Colonic mucosa (tissue), 4 donors: ENCODE measurements at places on chromosomes 11 and 22. TPM values are rescaled to one million over a fixed set of nuclear protein-coding genes. Genes with fewer than 3 reads are reported as not detected.

SPA17 gene
- 8.4 TPM for total RNA-seq

DNA sequence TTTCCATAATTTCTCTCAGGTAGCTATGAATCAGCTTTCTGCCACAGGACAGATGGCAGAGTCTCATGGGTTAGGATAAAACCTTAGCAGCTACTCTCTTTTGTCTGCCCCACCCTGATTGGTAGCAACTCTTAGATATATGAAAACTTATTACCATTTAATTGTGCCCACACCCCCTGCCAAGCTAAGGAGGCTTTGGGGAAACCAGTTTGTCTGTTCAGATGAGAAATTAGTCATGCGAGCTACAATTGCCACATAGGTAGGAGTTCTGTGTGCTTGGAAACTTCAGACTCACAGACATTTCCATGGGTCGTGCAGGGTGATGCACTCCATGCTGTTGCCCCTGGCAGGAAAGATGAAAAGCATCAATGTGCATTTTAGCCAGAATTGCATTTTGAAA, 39.9 kb downstream of the CD44 start:
- no peak for DNase-seq

RIMBP3B gene
- 0.11 TPM for total RNA-seq

DNA sequence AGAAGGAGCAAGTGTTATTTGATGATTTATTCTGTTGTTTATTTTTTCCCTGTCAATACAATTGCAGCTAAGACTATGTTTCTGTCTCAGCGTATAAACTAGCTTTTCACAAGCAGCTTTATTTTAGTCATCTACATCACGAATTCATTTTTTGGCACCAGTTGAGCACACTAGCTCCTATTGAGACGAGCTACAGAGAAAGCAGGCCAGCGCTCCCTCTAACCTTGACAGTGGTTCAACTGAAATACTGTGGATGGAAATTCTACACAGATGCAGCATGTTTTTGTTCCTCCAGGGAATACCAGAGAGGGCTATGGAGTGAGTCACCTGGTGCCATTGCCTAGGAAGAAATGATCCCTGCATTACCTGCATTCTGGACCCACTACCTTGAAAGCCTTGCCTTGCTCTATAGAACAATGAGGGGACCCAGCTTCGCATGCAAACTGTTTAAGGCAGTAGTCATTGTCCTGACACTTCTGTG, 108.2 kb upstream of the ARHGAP42 start:
- no peak for DNase-seq

DNA sequence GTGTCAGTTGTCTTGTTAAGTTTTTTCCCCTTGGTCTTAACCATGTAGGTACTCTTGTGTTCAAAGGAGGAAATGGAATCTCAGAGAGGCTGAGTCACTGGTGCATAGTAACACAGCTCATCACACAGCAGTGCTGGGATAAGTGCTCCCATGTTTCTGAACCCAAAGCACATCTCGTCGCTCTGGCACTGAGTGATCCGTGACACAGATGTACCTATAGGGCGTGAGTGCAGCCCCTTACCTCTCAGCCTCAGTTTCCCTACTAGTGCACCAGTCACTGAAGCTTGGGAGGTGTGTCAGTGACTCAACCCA, 234.0 kb downstream of the ST3GAL4 start:
- DNase-seq = no peak

ABTB2 gene
- 11.1 TPM for total RNA-seq

DNA sequence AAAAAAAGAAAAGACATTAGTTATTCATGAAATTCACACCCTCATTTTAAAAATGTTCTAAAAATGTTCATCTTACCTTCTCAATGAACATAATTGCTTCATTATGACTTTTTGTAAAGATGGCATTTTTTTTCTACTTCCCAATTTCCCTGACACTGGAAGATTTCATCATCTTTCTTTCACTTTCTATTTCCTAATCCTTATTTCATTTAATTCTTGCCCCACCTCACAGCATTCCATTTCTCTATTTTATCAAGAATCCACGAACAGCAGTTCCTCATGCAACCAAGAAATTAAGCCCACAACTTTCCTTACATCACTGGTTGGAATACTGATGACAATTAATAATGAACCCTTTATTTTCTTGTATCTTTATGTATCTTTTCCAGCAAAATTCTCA, 1.9 kb downstream of the PATL1 start:
- DNase-seq = no peak

APOA4 gene
- not detected for total RNA-seq

EIF4ENIF1 gene
- 25.2 TPM for total RNA-seq

OR5P2 gene
- not detected for total RNA-seq

SLC37A2 gene
- total RNA-seq = 5.1 TPM

RPL27A gene
- total RNA-seq = 1,045 TPM

- no peak for DNase-seq
Measured at GRCh38 chr22:34010259-34010658, 90.0 kb upstream of the LARGE1 start.

- no peak for DNase-seq
Measured at GRCh38 chr11:44987506-44987905, 36.8 kb upstream of the TP53I11 start.

- no peak for DNase-seq
Measured at GRCh38 chr22:41757502-41757901, 43.0 kb upstream of the CCDC134 start.

DNA sequence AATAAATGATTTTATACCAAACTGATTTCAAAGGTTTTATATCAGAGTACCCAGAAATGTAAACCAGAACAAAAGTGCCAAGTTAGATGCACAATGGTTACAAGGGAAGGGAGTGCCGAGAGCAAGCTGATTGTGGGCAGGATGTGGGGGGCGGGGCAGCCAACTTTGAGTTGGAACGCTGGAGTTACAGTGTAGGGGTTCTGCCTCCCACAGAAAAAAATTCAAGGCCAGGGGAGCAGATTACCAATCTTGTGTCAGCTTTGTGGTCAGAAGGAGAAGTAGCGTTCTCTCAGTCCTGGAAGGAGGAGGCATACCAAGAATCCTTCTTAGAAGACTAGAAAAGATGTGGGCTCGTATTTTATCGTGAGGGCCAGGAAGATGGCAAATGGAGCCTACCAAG, 15.9 kb upstream of the POU2AF2 start:
- no peak for DNase-seq

DNA sequence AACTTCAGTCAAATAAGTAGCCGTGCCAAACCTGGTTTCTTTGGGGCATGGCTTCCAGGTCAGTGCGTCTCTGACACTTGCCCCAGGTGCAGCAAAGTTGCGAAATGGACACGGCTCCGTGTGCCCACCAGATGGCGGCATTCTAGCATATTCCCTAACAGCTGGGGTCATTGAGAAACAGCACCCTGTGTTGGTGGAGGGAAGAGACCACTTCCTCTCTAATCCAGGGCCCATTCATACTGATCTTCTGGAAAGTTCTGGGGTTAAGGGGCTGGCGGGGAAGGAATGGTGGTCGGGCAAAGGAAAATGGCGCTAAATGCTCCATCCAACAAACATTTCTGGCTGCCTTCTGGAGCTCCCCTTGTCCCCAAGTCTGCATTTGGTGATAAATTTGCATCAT, 141.2 kb upstream of the TIMP3 start:
- peak; percentile 74 for DNase-seq

HBG1 gene
- not detected for total RNA-seq

DNA sequence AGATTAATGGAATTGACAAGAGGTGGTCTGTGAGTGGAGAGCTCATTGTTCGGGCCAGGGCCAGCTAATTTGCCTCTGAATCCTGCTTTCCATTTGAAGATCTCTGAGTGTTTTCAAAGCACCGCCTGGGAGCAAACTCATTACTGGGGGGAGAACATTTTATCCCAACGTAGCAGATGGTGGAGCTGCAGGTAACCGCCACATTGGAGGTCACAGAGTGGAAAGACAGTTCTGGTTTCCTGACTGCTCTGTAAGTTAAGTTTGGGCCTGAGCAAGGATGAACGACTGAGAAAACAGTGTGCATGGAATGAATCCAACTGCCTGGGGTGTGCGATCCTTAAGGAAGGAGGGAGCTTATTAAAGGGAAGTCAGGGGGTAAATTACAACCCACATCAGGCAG, 30.5 kb downstream of the LMO2 start:
- no peak for DNase-seq

DNA sequence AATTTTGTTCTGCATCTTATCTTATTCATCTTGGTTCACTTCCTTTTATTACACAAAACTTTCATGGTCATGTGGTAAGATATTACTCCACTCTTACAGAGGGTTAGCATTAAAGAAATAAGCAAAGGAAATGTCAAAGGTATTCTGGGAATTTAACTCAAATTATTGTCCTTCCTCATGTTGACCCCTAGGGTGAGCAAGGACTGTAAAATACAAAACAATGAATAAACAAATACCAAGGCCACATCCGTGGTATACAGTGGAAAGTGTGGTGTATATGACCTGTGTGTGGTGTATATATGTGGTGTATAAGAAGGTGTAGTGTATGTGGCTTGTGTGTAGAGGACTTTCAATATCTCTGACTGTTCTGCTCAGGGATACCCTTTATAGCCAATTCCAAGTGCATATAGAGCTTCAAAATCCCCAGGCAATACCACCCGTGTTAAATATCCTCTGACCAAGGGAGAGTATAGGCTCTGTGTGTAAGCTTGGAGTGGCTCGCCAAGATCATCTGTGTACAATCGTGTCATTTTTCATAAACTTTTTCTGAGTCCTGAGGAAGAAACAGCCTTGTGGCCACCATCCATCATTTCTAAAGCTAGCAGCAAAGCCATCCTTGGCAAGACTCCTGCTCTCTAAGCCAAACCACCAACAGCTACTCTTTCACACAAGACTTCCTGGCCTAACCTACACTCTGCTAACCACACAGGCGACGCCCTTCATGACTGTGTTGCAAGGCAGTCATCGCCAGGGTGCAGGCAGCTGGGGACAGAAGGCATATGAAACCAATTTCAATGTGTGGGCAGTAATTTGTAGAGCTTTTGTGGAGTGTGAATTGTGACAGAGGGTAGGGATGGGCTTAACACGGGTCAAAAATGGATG, 548.0 kb downstream of the ETS1 start:
- peak; percentile 45 for DNase-seq

DNA sequence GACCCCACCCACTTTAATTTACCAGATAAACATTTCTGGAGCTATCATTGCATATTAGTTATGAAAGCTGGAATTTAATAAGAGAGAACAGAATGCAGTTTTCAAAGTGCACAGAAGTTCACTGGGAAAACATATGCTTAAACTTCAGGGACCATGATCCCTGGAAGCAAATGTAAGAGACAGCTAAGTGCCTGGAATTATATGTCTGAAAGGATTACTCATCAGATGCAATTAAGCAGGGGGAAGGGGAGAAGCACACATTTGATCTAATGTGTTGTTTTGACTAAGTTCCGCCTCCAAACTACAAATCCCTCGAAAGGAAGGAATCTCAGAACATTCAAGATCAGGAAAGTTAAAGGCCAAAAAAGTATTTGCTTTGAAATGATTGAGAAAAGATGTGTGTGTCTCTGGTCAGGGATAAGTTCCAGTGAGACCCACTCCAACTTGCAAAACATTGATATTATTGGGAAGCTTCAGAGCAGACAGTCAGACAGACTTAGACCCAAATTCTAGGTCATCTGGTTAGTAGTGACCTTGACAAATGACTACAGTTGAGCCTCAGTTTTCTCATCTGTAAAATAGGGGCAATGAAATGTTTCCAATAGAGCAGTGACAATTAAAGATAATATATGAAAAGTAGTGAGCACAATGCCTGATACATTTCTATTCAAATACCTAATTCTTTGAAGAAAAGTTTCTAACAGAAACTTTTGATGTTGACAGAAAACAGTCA, 147.6 kb downstream of the ME3 start:
- no peak for DNase-seq

DNA sequence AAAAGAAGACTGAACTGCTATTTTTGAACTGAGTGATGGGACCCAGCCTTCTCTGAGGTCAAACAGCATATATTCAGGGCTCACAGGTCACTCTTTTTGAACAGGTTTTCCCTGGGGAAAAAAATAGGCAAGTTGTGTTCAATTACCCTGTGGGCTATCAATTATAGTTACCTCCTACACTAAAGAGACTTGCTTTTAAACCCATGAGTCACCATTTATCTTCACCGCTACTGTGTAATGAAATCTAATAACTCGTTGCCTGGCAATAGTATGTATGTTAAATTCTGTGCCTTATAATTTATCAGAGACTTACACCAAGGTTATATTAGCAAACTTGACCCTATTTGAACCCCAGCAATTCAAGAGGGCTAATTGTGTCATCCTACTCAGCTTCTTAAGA, 98.5 kb downstream of the CYP2R1 start:
- DNase-seq = no peak

DNA sequence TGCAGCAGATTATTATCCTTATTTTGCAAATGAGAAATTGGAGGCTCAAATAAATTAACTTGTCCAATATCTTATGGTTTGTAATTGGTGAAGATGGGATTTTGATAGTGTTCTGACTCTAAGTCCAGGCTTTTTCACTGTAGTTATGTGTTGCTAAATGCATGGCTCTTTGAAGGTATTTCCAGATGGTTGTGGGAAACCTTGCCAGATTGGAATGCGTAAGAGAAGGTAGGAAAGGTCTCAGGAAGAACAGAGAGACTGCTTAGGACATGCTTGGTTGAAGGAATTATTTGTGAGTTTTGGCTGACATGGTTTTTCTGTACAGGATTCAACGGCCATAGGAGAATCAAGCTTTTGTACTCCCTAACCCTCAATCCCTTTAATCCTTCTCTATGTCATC, 108.6 kb downstream of the STIM1 start:
- no peak for DNase-seq

GRCh38 chr11:80320226-80320625, 879.4 kb upstream of the TENM4 start:
- no peak for DNase-seq

TAF1D gene
- total RNA-seq = 100 TPM

MPZL2 gene
- 58.8 TPM for total RNA-seq

GRCh38 chr11:93526346-93526633, 16.9 kb downstream of the SMCO4 start:
- no peak for DNase-seq

FDX1 gene
- 19.0 TPM for total RNA-seq

CSF2RB gene
- 2.1 TPM for total RNA-seq

DNA sequence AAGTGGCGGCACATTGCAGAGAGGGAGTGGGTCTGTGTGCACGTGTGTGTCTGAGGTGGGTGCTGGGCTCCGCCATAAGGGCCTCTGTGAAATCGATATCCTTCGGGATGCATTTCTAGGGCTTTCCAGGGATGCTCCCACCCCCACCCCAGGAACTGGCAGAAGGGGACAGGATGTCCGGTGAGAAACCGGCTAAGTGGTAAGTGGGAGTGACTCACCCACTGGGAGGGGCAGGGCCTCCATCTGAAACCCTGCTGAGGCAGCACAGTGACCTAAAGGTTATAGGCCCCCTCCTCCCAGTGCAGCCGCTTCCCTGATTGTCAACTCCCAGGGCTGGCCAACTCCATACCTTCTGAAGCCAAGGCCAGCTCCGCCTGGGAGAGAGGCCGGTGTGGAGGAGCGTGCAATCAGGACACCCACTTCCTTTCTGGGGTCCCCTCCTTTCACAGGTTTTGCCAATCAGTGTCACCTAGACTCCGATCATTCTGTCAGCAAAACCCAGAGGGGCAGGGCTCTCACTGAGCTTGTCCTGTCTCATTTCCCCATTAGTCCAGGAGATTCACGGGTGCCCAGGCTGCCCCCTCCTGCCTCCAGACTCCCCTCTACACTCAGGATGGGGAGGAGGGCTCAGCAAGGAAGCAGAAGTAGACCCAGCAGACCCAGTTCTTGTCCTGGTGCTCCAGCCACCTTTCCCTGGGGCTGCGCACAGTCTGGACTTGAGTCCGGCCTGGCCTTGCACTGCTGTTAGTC, 44.5 kb downstream of the NECTIN1 start:
- no peak for DNase-seq
